ENCODE measurements at places on chromosomes 2 and 18.

DNA sequence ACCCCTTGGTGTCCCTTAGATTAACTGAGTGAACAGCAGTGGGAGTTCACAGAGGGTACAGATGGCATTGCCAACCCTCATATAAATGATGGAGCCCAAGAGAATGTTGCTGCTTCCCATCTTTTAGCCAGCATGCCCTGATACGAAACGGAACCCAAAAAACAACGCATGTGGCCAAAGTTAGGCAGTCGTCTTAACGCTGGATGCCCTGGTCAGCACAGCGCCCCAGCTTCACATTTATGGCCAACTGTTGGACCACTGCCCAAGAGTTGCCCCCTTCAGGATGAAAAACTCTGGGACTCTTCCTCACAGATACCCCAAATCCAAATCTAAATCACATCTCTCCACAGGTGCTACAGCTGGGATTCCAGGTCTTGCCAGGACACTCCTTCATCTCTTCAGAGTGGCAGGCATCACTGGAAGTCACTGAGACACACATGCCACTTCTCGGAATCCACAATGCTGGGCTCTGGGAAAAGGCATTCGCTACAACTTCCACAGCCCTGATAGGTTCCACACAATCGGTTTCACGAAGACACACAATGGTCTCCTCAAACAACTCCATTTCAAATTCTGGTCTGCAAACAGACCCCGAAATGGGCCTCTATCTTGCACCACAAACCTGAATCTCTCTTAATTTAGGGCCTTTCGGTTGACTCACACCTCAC, 44.6 kb downstream of the LONRF2 start:
- no peak for DNase-seq

- DNase-seq: no peak
Observed at GRCh38 chr2:240795916-240796510, 24.0 kb downstream of the KIF1A start.

DNA sequence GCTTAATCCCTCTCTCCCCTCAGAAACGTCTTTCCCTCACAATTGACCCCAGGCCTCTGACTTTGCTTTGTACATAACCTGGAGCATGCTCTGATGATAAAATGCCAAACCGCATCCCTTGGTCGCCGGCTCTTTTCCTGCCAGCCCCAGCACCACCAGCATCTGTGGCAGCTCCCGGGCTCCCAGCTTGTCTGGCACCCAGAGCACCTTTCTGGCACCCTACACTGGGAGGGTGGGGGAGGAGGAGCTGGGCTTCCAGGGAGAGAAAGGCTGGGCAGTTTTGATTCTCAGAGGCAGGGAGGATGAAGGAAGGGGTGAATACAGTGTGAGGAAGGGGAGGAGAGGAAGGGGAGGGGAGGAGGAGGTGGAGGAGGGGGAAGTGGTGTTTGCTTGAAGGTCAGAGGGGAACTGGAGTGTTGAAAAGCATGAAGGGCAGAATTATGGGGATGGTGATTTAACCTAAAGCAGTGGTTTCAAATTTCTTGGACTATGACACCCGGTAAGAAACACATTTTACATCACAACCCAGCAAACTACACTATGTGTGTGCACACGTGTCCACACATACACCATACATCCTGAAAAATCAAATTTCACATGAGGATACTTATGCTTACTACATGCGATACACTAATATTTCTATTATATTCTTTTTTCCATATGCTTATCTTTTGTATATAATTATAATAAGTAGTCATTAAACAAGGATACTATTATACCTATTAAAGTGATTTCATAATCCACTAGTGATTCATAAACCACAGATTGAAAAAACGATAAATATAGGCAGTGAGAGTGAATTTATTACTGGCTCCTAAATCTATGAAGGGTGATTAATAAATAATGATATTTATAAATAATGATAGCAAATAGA, 30.0 kb upstream of the IGFBP2 start:
- no peak for DNase-seq

DNA sequence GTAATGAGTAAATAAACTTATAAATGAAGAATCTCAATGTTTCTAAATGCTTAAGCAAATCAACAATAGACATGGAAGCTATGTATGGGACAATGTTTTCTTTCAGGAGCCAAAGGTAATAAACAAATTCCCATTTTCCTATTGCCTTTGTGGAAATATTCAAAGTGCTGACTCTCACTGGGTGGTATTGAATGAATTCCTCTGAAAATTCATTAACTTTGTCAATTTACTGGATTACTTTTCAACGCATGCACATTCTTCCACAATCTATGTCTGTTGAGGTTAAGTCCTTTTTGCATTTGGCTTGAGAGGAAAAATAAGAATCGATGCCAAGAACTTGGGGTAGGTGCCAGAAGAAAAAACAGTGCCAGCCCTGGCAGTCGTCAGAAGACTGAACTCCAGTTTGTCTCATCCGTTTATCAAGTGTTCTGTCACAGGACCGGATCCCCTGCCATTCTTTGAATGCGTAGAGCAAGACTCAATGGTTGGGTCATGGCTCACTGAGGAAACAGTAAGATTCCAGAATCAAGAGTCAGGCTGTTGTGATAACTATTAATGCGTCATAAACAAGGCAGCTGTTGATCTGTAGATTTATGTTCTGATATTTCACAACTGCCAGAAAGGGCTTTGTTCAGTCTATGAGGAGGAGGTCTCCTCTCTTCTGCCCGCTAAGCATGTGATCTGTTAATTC, 133.3 kb downstream of the GFPT1 start:
- no peak for DNase-seq

GRCh38 chr2:7456762-7457161, 539.5 kb downstream of the RNF144A start:
- no peak for DNase-seq

- no peak for DNase-seq
Observed at GRCh38 chr2:224927011-224927410, 115.3 kb downstream of the DOCK10 start.

DNA sequence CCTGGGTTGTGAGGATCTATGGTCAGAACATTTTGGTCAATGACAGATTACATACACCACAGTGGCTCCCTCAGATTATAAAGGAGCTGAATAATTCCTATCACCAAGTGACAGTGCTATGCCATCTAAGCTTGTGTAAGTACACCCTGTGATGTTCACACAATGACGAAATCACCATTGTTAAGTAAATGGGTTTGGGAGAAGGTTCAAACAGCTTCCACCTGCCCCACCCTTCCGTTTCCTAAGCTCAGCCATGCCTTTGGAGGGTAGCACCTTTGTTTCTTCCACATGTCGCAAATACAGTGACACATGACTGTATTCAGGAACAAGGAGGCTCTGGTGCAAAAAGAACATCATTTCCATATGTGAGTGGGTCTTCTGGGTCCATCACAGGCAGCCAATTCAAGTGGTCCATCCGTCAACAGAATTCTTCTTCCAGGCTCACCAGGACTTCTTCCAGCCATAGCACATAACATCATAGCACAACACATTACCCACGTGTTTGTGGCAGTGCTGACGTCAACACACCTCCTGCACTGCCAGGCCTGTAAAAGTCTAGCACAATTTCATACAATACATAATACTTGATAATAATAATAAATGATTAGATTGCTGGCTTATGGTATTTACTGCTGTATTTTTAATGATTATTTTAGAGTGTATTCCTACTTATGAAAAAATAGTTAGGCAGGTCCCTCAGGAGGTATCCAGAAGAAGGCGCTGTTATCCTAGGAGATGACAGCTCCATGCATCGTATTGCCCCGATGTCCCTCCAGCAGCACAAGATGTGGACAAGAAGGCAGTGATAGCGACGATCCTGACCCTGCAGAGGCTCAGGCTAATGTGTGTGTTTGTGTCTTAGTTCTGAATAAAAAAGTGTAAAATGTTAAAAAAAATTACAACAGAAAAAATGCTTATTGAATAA, 264.8 kb downstream of the ANAPC1 start:
- DNase-seq: no peak

DNA sequence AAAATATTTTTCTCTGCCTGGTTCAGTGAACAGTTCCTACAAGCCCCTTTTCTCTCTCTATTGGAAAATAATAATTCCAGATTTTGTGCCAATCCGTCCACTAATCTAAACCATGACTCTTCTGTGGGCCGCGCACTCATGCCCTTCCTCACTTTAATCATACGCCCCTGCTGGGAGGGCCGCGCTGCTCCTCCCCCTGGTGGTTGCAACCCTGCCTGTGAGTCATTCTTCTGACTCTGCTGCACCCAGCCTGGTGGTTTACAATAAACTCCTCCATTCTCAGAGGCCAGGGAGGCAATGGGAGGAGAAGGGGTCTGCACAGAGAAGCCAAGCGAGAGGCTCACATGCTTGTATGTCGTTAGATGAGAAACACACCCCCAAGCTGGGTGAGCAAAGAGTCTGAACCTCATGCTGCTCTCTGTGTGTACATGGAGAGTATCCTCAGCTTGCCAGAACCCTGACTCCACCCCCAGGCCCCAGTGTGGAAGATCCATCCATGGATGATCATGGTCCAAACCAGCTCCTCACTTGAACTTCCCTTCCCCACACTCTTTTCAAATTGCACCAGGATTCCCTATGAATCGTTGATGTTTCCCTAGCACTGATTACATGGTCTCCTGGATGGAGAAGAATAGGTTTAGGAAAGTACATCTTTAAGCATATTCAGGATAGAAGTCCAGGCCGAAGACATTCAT, 228.9 kb downstream of the ANKRD30B start:
- DNase-seq: no peak

All from CD4-positive, alpha-beta T cell treated with Interleukin-6 for 4 hours (primary cell).